Cortex of kidney (tissue), 1 donor: ENCODE measurements at places on chromosomes 1 and 21.

- no peak for DNase-seq
Measured at GRCh38 chr1:8870616-8871538, 7.6 kb downstream of the ENO1 start.

DNA sequence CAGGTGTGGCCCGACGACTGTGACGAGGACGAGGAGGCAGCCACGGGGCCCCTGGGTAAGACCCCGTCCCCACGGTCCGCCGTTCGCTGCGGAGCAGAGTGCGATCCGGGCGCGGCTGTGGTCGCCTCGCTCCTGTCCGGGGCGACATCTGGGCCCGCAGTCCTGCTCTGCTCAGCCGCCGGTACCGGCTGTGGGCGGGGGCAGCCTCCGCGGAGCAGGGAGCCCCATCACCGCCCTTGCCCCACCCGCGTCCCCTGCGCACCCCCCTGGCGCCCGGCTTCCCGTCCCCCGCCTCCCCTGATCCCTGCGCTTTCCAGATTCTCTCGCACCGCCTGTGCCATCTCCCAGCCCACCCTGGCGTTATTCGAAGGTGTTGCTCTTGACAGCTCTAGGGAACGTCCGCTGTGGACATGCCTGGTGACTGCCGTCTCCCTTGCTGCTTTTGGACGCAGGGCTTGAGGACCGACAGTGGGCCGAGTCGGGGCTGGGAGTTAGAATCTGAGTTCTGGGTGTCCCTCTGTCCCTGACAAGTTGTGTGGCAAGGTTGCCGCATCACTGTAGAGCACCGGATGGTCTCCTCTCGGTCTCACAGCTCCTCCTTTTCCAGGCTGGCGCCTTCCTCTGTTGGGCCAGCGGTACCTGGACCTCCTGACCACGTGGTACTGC is 596 bp downstream of the TOR3A start:
- no peak for DNase-seq

GRCh38 chr1:154859151-154859785 is 10.8 kb downstream of the KCNN3 start:
- no peak for DNase-seq

DNA sequence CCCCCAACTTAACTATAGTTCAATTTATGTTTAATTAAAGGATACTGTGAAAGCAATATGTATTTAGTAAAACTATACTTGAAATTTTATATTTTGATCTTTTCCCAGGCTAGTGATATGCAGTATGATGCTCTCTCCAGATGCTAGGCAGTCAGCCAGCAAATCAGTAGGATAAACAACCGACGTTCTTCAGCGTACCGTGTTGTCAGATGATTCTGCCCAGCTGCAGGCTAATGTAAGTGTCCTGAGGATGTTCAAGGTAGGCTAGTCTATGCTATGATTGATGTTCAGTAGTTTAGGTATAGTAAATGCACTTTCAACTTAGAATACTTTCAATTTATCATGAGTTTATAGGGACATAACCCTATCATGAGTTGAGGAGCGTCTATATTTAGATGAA is 762.6 kb downstream of the MRPL39 start:
- DNase-seq, result no peak

GRCh38 chr1:230626232-230626631 is 16.0 kb upstream of the COG2 start:
- no peak for DNase-seq

DNA sequence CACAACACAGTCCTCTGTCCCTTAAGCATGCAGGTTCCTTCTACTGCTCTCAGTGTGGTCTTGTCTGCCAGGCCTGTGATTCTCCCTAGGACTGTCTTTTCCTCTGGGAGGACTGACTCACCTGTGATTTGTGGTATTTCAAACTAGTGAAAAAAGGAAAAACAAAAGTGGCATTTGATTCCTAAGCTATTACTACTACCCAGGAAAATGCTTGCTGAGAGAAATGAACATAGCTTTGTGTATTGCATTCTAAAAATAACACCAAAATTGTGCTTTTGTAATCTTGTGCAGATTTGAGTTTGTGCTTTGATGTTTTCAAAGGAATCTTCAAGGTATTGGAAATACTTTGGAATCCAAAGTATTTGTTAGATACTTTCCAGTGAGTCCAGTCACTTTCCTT is 57.0 kb downstream of the GPR161 start:
- DNase-seq, result no peak

DNA sequence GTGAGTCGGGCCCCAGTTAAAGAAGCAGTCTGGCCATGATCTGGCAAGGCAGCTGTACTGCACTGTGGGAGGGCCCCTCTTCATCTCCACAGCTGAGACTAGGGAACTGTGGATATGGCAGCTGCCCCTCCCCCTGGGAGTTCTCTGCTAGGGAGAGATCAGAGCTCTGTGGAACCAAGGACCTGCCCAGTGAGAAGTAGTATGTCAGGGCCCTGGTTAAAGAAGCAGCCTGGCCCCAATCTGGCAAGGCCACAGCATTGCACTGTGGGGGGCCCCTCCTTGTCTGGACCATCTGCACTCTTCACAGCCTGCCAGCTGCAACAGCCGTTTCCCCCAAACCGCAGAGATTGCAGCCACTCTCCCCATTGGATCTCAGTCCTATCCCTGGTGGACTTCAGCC is 208.5 kb downstream of the DNAH14 start:
- DNase-seq, result no peak

DNA sequence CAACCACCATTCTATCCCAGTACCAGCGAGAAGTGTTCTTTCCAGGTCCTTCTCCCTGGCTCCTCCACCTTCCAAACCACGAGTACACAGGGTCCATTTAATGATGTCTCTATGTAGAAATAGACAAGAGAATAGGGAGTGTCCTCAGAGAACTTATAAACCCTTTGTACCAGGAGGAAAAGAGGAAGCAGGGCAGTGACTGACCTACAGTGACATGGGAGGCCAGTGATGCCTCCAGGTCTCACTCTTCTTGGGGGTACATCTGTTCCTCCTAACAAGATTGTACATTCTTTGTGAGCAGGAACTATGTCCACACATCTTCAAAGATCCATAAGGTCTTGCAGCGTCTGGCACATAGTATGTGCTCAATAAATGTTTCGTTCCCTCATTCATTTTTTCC is 18.7 kb upstream of the FMOD start:
- DNase-seq, result no peak
